ENCODE measurements at places on chromosomes 1 and 21.

DNA sequence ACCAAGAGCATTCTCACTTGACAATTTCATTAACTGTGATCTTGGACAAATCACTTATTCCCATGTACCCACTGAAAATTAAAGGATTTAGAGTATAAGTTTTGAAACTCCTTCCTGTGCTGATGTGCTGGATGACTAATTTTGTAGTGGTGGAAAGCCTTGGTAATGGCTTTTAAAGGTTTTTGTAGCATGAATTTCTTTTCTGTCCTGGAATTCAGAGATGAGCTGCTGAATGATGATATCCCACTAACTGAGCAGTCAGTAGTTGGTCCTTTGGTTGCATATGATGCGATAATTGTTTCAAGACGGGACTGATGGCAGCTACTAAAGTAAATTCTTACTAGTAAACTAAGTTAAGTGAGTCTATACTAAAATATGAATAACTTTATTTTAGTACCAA is 5.2 kb downstream of the RPL5 start:
- DNase-seq: no peak

DNA sequence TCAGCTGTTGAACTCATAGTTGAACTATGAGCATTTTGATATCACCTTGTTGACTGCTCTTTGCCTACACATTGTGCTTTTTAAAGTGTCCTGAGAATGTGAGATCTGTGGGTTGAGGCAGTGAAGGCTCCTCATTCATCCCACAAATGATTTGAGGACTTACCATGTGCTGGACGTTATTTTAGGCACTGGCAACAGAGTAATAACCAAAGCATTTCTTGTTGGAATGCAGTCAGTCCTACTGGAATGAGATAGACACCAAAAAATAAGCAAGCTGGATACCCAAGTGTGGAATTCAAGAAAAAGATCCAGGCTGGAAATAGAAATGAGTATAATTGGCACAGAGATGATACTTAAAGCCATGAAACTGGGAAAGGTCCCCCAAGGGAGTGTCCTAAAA is 73.4 kb downstream of the ZP4 start:
- DNase-seq: no peak

GRCh38 chr1:47175227-47175934 is 14.5 kb downstream of the PDZK1IP1 start:
- DNase-seq: peak; percentile 17

DNA sequence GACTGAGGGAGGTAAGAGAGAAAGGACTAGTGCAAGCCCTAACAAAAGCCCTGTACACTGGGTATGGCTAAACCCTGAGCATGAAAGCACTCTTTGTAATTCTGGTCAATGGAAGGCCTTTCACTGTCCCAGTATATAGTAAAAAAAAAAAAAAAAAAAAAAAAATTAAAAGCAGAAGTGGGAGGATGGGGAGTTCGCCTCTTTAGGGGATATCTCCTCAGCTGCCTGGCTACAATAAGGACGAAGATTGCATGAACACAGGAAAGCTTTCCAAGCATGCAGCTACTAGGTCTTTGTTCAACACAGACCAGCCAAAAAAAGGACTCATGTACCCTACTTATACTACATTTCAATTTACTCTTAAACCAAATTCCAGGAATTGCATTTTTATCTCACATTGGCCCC is 59.1 kb downstream of the EIF4G3 start:
- peak; percentile 9 for DNase-seq

GRCh38 chr1:97505289-97505688 is 415.5 kb downstream of the DPYD start:
- no peak for DNase-seq

GRCh38 chr1:171740356-171740863 is 1.5 kb downstream of the VAMP4 start:
- DNase-seq: no peak

All from nucleus accumbens (tissue), 56 donors.